ENCODE measurements at places on chromosomes 2 and 18. TPM values are rescaled to one million over a fixed set of nuclear protein-coding genes. Genes with fewer than 3 reads are reported as not detected.

GRCh38 chr2:67561457-67561965 lies 164.4 kb downstream of the ETAA1 start:
- no peak for DNase-seq

Gene CMPK2
- 0.69 TPM for total RNA-seq

GRCh38 chr2:24914713-24915112 lies 5.3 kb downstream of the ADCY3 start:
- DNase-seq: no peak

Gene HOXD3
- not detected for total RNA-seq

- DNase-seq: no peak
Observed at GRCh38 chr2:126543081-126543480, 112.9 kb upstream of the GYPC start.

Gene MAB21L4
- not detected for total RNA-seq

Gene ASB18
- not detected for total RNA-seq

- no peak for DNase-seq
Observed at GRCh38 chr2:177717831-177718618, 325.5 kb downstream of the AGPS start.

DNA sequence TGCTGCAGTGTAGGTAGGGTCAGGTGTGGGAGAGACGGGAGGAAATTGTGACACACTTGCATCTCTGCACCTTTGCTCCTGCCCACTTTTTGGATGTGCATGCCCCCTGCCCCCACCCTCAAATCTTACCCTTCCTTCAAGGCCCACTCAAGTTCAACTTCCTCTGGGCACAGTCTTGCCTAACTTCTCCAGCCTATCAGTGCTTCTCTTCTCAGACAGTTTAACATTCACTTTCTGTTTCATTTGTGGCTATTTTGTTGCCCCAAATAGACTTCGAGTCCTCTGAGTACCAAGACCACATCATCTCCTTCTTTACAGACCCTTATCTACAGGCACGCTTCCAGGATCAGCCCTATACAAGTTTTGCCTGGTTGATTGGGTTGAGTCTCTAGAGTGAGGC lies 2.7 kb downstream of the ST8SIA5 start:
- no peak for DNase-seq

- peak; percentile 69 for DNase-seq
Observed at GRCh38 chr2:98134172-98135005, 47.4 kb downstream of the VWA3B start.

- DNase-seq: no peak
Observed at GRCh38 chr2:66526180-66526579, 91.3 kb downstream of the MEIS1 start.

DNA sequence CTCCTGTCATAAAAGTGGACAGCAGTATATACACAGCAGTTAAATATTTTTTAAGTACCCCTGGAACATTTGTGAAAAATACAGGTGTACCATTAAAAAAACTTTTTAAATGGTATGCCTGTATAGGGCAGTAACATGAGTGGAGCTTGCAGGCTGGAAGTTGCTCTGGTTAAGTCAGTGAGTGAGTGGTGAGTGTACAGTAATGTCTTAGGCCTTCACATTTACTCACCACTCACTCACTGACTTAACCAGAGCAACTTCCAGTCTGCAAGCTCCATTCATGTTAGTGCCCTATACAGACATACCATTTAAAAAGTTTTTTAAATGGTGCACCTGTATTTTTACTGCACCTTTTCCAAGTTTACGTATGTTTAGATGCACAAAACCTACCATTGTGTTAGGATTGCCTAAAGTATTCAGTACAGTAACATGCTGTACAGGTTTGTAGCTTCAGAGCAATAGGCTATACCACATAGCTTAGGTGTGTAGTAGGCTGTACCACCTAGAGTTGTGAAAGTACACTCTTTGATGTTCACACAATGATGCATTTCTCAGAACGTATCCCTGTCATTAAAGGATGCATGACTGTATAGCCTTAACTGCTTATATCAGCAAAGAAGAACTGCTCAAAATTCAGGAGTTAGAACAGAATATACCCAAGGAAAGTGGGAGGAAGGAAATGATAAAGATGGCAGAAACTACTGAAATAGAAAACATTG lies 112.6 kb downstream of the EHBP1 start:
- no peak for DNase-seq

Gene REG3A
- not detected for total RNA-seq

GRCh38 chr2:10381997-10382353 lies 66.2 kb downstream of the ODC1 start:
- no peak for DNase-seq

DNA sequence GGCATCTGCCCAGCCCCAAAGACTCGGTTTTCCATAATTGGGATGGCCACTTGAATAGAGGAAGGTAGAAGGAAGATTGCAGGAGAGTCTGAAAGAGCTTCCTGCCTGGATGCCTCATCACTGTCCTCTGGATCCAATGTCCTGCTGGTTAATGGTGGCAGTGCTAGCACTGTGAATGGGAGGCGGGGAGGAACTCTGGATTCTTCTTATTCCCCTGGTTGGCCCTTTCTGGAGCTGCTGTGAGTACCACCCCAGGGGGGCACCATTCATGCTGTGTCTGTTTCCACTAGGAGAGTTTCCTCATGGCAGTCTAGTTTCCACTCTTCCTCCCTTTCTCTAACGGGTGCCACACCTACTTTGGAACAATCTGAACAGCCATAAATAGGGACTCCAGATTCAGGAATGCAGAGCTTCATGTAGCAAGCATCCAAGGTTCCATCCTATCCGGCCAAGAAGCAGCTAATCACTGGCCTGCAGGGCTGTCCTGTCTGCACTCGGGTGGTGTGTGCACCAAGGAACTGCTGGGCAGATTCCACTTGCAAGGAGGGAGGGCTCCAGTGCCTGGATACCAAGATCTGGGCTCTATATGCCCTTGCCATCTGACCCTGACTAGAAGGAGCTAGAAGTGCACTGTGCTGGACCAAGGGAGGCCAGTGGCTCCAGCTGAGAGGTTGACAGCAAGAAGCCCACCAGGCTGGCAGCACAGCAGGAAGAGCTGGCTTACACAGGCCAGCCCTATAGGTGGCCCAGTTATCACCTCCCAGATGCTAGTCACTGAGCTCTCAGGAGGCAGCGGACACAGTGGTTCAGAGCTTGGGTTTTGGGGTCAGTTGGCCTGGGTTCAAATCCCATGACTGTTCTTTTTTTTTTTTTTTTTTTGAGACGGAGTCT lies 4.6 kb upstream of the ATOH8 start:
- no peak for DNase-seq

DNA sequence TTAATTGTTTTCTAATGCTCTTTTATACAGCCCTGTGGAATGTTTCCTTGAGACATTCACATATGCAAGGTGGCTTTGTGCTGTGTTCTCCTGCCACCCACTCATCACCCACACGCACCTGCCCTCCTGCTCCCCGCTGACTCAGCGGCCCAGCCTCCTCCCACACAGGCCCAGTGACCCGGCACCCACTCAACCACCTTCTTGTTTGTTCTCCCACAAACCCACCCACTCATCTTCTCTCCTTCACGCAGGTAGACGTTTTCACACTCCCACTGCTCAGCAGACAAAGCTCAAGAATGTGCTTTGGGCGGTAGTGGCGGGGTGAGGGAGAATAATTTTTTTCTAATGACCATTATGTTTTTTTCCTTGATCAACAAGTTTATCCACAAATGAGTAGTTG lies 28.6 kb upstream of the NEMP2 start:
- DNase-seq: peak; percentile 9

GRCh38 chr2:45904946-45905631 lies 253.6 kb downstream of the PRKCE start:
- no peak for DNase-seq

DNA sequence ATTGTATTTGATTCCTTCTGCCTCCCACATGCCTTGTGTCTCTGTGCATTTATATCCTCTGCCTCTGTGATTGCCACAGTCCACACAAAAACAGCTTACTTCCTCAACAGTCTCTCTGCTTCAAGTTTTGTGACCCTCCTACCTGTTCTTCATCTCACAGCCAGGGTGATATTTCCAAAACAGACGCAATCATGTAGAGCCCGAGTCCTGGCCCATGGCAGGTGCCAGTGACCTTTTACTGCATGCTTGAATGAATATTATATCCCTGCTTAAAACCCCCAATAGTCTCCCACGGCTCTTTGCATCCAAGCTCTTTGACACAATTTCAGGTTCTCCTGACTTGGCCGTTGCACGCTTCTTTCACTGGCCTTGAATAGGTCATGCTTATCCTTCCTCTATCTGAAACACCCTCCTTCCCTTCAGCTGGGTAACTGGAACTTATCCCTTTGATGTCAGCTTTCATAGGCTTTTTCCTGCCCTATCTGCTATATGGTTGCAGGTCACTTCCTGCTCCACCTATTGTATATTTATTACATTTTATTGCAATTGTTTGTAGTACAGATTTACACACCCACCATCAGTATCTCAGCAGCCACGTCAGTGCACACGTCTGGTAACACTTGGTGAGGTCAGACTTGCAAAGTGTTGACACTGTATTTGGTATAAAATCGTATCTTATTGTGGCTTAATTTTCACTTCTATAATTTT lies 29.7 kb upstream of the IL1B start:
- no peak for DNase-seq

- DNase-seq: no peak
Observed at GRCh38 chr2:10241641-10242430, 60.9 kb upstream of the HPCAL1 start.

Gene ATP6V1C2
- total RNA-seq: 0.42 TPM

- DNase-seq: peak; percentile 40
Observed at GRCh38 chr2:88554189-88554588, 73.1 kb downstream of the EIF2AK3 start.

Gene SCYGR4
- total RNA-seq: not detected

DNA sequence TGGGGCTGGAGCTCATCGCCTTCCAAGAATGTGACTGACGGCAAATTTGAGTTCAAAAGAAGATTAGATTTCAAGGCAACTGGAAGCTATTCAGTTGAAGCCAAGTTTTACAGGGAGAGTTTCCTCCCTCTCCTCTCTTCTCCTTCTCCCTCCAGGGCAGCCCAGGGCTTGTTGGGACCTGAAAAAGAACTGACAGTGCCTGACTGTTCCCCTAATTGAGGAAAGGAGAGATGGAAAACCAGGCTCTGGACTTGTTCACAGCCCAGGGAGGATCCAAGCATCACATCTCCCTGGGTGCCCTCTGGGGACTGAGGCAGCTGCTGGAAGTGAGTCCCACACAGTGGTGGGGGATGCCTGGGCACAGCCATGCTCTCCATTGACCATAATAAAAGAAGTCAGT lies 88.1 kb downstream of the THNSL2 start:
- DNase-seq: peak; percentile 27

Gene DYNAP
- total RNA-seq: not detected

GRCh38 chr18:42509750-42510415 lies 554.8 kb downstream of the PIK3C3 start:
- DNase-seq: no peak

- DNase-seq: no peak
Observed at GRCh38 chr2:160347269-160347863, 146.2 kb downstream of the RBMS1 start.

GRCh38 chr2:11712866-11713265 lies 33.6 kb upstream of the LPIN1 start:
- DNase-seq: no peak

- DNase-seq: no peak
Observed at GRCh38 chr2:70304498-70304897, 2.6 kb upstream of the FAM136A start.

- no peak for DNase-seq
Observed at GRCh38 chr18:32711862-32712261, 61.0 kb downstream of the KLHL14 start.

GRCh38 chr2:97355887-97356286 lies 233.8 kb downstream of the ANKRD36B start:
- peak; percentile 16 for DNase-seq

DNA sequence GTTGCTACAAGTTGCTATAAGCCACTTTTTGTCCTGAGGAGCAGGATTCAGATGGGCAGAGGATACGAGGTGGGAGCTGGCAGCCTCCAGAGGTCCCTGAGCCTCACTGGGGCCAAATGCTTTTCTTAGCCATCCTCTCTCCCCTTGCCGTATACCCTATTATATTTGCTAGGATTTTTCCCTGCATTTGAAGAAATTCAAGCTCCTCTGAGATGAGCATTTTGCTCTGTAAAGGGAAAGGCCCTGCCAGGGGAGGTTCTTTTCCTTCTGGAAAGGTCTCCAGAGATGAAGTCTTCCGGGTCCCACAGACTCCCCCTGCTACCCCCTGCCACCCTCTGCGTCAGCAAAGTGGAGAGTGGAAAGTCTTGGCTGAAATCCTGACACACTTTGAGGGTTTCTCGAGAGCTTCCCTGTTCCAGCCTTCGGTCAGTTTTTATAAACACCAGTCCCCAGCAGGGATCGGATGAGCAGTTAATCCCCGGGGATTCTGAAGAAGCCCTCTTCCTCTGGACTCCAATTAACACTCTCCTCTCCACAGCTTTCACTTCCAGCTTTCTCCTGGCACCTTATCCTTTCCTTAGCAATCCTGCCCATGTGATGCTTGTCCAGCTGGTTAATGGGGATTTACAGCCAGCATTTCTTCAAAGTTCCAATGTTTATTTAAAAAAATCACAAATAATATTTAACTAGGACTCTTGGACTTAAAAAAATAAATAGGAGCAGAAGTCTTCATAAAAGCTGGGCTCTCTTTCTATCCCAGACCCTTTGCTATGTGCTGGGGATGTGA lies 13.1 kb downstream of the CYRIA start:
- no peak for DNase-seq

DNA sequence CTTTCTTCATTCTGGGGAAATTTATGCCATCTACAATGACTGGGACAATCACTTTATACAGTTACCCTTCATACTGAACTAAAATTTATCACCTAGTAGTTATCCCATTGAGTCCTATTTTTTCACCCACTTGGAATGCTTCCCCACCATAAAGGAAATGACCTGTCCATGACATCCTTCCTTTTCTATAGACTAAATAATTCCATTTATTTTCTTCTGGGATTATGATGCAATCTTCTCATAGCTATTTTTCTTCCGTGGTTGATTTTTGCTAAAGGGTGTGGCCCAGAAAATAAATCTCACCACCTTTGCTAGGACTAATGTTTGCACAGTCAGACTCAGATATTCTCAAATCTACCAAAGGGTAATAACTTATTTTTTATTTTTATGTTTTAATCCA lies 186.1 kb upstream of the NRXN1 start:
- DNase-seq: no peak

DNA sequence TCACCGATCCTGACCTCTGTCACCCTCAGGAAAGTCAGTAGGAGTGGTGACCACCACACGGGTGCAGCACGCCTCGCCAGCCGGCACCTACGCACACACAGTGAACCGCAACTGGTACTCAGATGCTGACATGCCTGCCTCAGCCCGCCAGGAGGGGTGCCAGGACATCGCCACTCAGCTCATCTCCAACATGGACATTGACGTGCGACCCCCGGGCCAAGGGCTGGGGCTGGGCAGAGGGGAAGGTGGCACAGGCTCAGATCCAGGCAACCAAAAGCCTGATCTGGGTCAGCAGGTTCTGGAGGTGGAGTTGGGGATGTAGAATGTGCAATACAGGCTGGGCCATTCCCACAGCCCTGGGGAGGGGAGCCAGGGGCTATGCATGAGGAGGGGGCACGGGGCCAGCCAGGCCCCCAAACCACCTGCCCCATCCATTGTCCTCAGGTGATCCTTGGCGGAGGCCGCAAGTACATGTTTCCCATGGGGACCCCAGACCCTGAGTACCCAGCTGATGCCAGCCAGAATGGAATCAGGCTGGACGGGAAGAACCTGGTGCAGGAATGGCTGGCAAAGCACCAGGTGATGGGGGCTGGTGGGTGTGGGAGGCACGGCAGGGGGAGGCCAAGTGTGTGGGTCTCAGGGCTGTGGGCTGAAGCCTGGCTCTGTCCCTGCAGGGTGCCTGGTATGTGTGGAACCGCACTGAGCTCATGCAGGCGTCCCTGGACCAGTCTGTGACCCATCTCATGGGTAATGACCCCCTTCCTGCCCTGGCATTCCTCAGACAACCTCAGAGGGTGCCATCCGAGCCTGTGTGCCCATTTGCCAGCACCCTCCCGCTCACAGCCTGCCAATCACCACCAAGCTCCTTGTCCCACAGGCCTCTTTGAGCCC lies 1.4 kb downstream of the ALPI start:
- peak; percentile 39 for DNase-seq

All from H7 (cell line).